SHP77 treated with DMSO at 0.1 percent for 48 hours (cell line): ENCODE measurements at places on chromosomes 1 and 21.

- no peak for DNase-seq
Measured at GRCh38 chr1:109877317-109877771, 33.3 kb upstream of the CSF1 start.

DNA sequence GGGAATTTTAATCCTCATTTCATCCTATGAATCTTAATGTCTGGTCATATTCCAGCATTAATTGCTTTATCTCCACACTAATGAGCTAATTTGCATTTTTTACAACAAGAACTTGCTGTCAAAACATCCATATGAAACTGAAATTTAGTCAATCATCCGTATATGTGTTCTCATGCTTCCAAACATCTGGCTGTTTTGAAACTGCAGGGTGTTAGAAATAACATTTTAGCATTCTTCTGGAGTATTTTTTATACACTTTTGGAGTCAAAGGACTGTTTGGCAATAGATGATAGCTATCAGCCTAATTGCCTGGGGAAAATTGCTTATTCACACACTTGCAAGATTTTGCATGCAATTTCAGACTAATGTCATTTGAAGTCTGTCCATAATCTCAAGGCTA lies 1639.3 kb downstream of the KCNT2 start:
- no peak for DNase-seq

GRCh38 chr21:43323244-43324005 lies 103.5 kb downstream of the SIK1 start:
- DNase-seq = no peak

DNA sequence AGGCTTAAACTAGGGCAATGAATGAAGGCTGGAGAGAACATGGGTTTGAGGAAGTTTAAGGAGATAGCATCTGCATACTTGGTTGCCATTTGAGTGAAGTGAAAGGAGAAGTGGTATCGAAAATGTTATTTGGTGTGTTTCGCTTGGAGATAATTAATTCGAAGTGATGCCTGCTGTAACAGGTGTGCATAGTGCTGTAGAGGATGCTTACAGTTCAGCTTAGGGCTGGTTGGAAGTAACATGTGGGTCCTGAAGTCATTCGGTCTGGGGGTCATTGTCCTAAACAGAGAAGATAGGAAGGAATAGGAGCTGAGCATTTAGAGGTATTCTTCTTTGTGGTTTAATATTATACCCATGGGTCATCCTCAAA lies 301 bp upstream of the NUDT17 start:
- DNase-seq = no peak

- DNase-seq = no peak
Measured at GRCh38 chr1:160670701-160671100, 23.9 kb upstream of the SLAMF1 start.

- DNase-seq = no peak
Measured at GRCh38 chr1:57966340-57966739, 542.5 kb upstream of the DAB1 start.

- DNase-seq = no peak
Measured at GRCh38 chr1:228136901-228137300, 3.2 kb upstream of the GUK1 start.

DNA sequence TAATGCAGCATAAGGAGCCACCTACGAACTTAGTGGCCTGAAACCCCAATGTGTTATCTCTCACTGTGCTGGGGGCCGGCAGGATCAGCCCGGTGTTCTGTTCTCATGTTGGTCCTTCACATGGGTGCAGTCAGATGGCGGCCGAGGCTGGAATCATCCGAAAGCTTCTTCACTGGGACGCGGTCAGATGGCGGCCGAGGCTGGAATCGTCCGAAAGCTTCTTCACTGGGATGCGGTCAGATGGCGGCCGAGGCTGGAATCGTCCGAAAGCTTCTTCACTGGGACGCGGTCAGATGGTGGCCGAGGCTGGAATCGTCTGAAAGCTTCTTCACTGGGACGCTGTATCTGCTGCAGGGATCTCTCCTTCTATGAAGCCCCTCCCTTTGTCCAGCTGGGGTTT lies 12.6 kb upstream of the PCBP3 start:
- no peak for DNase-seq

GRCh38 chr1:239898062-239898730 lies 193.5 kb upstream of the FMN2 start:
- DNase-seq = peak; percentile 61

DNA sequence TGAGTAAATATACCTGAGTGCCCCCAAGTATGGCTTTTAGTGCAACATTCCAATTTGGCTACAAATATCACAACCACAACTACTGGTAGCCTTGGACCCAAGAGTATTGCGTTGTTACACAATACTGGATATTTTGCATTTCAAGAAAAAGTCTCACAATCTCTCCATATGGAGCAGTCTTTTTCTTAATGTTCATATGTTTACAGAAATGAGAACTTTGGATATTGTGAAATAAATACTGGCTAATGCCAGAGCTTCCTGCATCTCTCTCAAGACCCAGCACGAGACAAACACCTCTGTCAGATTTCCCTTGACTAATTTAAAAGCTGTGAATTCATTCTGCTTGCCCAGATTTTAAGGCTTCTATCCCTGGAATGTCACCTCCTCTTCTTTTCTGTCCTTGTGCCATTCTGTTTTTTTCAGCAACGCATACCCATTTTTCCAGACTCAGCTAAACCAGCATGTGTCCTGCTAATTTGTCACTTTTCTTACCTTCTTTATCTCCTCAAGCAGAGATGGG lies 136.2 kb upstream of the BACE2 start:
- DNase-seq = no peak

- DNase-seq = no peak
Measured at GRCh38 chr1:248736977-248737376, 18.6 kb downstream of the LYPD8 start.

DNA sequence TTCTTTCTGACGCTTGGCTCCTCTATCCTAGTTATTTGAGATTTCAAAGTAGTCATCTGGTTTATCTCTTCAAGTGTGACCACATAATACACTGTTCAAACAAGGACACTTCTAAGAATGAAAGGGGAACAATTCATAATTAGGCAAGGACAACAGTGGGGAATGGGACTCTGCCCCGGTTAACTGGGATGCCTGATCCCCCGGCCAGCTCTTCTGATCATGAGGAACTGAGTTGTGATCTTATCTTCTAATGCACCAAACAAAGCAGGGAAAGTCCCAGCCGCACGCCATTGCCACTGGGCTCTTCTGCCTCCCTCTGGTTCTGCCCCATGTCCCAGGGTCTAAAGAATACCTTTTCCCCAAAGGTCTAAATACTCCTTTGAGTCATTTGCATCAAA lies 158.2 kb upstream of the IRF2BP2 start:
- DNase-seq = no peak

GRCh38 chr1:209853676-209854075 lies 25.9 kb downstream of the UTP25 start:
- DNase-seq = no peak

DNA sequence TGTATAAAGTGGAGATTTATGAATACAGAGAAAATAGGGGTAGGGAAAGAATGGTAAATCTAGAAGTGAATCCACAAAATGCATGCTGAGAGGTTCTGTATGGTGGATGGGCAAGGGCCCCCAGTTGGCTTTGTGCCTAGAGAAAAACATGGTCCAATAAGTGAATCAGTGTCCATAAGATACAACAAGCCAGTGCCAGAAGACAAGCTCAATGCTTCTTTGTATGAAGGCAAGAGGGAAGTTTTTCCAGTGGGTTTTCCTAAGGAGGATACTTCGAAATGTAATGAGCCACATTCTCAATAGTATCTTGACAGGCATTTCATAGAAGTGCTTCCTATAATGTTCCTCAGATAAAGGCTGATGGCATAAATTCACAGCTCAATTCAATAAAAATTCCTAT lies 169.4 kb upstream of the HMCN1 start:
- DNase-seq = no peak

DNA sequence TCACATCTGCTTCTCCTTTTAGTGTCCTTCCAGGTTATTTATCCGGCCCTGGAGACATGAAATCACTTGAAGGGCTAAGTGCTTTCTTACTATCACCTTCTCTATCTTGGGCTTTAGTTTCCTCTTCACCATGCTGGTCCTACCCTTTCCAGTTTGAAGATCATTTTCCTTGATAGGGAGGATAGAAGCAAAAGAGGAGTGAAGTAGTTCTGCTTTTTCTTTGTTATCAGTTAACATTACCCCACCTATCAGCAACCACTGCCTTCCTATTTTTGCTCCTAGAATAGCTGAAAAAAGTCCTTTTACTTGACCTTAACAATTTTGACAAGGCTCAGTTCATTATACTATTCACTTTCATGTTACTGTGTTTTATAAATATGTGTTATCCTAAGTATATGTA lies 19.4 kb downstream of the RGL1 start:
- DNase-seq = no peak

DNA sequence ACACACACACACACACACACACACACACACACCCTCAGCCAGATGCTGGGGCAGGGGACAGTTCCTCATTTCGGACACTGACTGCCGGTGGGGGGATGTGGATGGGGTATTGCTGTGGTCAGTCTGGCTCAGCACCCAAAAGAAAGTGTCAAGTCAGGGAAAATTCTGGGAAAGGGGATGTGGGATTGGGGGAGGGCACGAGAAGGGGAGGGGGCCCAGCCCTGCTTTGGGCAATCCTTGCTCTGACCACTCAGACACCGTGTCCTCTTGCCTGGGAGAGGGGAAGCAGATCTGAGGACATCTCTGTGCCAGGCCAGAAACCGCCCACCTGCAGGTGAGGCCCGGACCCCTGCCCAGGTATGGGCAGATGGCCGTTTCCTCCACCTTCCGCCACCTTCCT lies at the start of gene C1QC:
Gene C1QC, plus strand, starts transcription at position 253 of the 400 bp plus-strand sequence. CDS start 391 bp downstream, outside the sequence.
- DNase-seq = no peak

- no peak for DNase-seq
Measured at GRCh38 chr21:25307489-25307888, 299.8 kb downstream of the MRPL39 start.

- no peak for DNase-seq
Measured at GRCh38 chr1:19342062-19342750, 30.1 kb downstream of the SLC66A1 start.

DNA sequence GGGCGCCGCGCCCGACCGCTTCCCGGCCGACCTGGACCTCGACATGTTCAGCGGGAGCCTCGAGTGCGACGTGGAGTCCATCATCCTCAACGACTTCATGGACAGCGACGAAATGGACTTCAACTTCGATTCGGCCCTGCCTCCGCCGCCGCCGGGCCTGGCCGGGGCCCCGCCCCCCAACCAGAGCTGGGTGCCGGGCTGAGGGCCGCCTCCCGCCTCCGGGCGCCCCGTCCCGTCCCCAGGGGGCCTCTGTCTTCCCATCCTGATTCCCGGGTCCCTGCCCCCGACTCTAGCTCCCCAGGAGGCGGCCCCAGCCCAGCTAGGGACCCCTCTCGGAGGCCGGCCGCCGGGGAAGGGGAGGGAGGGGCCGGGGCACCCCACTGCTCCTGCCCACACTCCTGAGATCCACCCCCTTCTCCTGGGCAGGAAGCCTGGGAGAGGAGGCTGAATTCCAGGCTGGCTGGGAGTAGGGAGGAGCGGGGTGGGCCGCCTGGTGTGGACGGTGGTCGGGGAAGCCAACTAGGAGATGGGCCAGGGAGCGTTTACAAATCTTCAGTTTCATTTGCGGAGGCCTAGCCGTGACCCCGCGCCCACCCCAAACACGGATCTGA lies 21.4 kb downstream of the FOXO6 start:
- DNase-seq = no peak

DNA sequence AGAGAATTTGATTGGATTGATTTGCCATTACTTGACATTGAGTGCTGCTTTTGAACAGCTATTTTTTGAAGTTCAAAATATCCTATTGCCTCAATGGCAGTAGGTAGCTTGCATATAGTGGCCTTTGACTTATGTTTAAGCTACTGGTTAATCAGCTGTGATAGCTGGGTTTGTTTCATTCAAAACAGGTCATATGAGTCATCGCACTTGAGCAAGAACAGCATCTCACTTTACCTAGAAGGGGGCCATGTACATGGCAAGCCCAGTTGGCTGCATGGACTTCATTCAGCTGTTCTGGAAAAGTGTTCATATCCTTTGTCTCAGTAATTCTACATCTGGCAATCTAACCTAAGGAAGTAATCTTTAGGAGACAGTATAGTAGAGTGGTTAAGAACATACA lies 29.0 kb upstream of the ARID1A start:
- DNase-seq = no peak
